ENCODE measurements at places on chromosomes 5 and 9.

DNA sequence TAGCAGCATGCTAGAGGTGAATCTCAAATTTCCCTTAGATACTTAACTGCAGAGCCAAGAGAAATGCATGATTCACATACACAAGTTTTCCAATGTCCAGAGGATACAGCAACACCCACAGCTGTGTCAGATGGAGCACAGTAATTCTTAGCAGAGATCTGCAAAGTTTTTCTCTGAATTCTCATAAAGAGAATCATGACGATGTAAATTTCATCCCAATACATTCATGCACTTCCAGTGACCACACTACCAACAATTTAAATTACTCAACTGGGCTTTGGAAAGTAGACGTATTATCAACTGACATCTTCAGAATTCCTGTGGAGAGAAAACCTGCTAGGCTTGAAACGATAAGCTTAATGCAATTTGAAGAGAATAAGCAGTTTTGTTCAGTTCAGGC lies 378.8 kb upstream of the TLE4 start:
- H3K36me3 ChIP-seq: no peaks in the 10 kb centered on the region
- no peak for DNase-seq
- H3K27ac ChIP-seq: no peak overlapping the region
- no peaks in the 10 kb centered on the region for H3K4me1 ChIP-seq
- no peak overlapping the region for H3K4me3 ChIP-seq

DNA sequence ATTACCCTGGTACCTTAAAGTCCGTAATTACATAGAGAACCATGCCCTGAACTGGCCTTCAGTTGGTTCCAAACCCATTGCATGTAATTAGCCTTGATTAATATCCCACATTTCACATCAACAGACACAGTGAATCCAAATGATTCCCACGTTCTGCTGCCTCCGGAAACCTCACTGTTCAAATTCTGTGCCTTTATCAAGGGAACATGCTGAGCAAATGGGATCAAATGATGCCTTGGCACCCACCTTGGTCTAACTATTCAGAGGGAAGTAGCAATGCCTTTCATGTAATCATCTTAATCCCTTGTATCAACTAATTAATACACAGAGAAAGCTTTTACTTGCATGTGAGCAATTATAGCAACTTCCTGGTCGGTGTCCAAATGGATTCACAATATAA lies 100.6 kb downstream of the EFNA5 start:
- H3K36me3 ChIP-seq: no peaks in the 10 kb centered on the region
- DNase-seq: no peak
- no peak overlapping the region for H3K27ac ChIP-seq
- peaks cover 43% of the 10 kb centered on the region for H3K4me1 ChIP-seq
- H3K4me3 ChIP-seq: no peak overlapping the region
- H3K27me3 ChIP-seq: no peaks in the 10 kb centered on the region

GRCh38 chr5:8756498-8757084 lies 789.3 kb downstream of the SEMA5A start:
- H3K4me3 ChIP-seq: no peak overlapping the region
- H3K27ac ChIP-seq: no peak overlapping the region
- no peaks in the 10 kb centered on the region for H3K36me3 ChIP-seq

DNA sequence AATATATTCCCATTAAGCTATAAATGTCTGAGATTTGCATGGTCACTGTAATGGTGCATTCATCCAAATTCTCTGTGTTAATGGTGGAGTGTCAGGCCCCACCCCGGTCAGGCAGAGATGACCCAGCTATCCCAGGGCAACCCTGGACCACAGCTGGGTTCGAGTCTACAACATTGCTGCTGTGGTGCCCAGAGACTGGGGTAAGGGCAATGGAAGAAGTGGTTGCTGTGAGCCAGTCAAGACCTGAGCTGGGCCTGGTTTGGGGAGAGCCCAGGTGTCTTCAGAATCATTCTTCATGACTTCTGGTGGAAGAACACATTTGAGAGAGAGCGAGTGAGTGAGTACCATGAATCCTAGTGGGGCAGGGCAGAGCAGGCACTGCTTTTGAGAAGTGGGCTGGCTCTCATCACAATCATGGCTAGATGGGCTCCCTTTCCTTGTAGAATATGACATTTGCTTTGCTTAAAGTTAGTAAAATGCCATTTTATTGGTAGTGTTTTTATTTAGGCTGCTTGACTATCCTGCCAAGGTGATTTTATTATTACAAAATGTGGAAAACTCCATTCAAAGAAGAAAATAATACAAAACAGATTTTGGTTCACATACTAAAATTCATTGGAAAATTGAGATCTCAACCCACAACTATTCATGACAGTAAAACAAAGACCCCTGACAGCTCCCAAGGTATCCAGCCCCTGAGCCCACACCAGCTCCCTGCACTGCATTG lies 125.8 kb upstream of the SLC25A48 start:
- no peak overlapping the region for H3K27ac ChIP-seq
- DNase-seq: no peak
- H3K4me3 ChIP-seq: no peak overlapping the region
- peaks cover 62% of the 10 kb centered on the region for H3K27me3 ChIP-seq

GRCh38 chr9:30670805-30671562 lies 1713.5 kb upstream of the ACO1 start:
- H3K27ac ChIP-seq: no peak overlapping the region
- no peak for DNase-seq
- H3K4me1 ChIP-seq: no peaks in the 10 kb centered on the region
- H3K27me3 ChIP-seq: no peaks in the 10 kb centered on the region

DNA sequence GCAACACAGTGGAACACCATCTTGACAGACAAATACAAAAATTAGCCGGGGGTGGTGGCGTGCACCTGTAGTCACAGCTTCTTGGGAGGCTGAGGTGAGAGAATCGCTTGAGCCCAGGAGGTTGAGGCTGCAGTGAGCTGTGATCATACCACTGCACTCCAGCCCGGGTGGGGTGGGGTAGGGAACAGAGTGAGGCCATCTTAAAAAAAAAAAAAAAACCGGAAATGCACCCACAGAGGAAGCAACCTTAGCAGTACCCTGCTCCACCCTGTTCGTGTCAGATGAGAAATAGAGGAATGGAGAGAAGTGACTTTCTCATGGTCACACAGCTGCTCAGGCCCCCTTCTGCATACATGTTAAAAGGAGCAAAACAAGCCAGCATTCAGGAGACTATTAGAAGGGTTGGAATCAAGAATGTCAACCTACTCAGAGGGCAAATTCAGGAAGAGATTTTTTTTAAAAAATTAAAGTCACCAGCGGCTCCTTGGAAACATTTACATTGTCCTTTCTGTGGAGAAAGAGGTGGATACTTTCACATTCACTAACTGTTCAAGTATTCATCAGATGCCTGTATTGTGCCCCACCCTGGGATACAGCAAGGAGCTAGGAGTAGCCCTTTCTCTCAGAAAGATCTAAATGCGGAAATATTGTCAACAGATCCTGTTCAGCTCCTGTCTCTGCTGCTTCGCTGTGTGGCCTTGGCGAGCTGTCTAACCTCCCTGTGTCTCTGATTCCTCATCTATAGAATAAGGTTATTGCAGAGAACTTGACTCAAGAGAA lies 41.0 kb downstream of the CYFIP2 start:
- no peak overlapping the region for H3K27ac ChIP-seq
- no peaks in the 10 kb centered on the region for H3K36me3 ChIP-seq
- H3K4me3 ChIP-seq: no peak overlapping the region
- no peaks in the 10 kb centered on the region for H3K27me3 ChIP-seq

- no peak overlapping the region for H3K27ac ChIP-seq
- H3K36me3 ChIP-seq: no peaks in the 10 kb centered on the region
- H3K4me3 ChIP-seq: no peak overlapping the region
- peaks cover 8% of the 10 kb centered on the region for H3K4me1 ChIP-seq
- H3K27me3 ChIP-seq: no peaks in the 10 kb centered on the region
- peak; percentile 65 for DNase-seq
Measured at GRCh38 chr5:132001647-132002561, 9.6 kb downstream of the ACSL6 start.

DNA sequence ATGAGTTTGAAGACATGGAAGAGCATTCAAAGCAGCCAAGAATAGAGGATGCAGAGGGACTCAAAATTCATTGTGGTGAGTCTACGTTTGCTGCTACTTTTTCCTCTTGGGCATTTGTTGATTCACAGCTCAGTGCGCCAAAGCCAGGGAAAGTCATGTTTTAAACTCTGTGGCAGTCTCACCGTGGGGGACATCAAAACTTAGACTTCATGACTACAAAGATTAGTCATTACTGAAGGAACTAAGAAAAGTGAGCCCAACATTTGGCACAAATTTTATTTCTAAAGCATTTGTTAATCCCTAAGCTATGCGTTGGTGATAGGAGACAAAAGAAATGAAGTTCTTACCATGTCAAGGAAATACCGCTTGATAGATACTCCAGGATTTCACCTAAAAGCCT lies 73.7 kb upstream of the MTAP start:
- no peak for DNase-seq
- no peaks in the 10 kb centered on the region for H3K4me1 ChIP-seq
- no peak overlapping the region for H3K27ac ChIP-seq
- no peaks in the 10 kb centered on the region for H3K27me3 ChIP-seq

GRCh38 chr5:120568711-120569110 lies 104.6 kb downstream of the PRR16 start:
- no peak for DNase-seq
- no peaks in the 10 kb centered on the region for H3K4me1 ChIP-seq
- H3K36me3 ChIP-seq: no peaks in the 10 kb centered on the region

- peaks cover 46% of the 10 kb centered on the region for H3K4me1 ChIP-seq
- H3K27me3 ChIP-seq: no peaks in the 10 kb centered on the region
- peak; percentile 77 for DNase-seq
- peak overlapping the region; percentile 87 for H3K27ac ChIP-seq
- H3K36me3 ChIP-seq: no peaks in the 10 kb centered on the region
Measured at GRCh38 chr5:137190441-137190840, 308.7 kb downstream of the SPOCK1 start.

- H3K4me1 ChIP-seq: no peaks in the 10 kb centered on the region
- H3K27ac ChIP-seq: no peak overlapping the region
Measured at GRCh38 chr9:6920041-6920440, 162.3 kb downstream of the KDM4C start.

DNA sequence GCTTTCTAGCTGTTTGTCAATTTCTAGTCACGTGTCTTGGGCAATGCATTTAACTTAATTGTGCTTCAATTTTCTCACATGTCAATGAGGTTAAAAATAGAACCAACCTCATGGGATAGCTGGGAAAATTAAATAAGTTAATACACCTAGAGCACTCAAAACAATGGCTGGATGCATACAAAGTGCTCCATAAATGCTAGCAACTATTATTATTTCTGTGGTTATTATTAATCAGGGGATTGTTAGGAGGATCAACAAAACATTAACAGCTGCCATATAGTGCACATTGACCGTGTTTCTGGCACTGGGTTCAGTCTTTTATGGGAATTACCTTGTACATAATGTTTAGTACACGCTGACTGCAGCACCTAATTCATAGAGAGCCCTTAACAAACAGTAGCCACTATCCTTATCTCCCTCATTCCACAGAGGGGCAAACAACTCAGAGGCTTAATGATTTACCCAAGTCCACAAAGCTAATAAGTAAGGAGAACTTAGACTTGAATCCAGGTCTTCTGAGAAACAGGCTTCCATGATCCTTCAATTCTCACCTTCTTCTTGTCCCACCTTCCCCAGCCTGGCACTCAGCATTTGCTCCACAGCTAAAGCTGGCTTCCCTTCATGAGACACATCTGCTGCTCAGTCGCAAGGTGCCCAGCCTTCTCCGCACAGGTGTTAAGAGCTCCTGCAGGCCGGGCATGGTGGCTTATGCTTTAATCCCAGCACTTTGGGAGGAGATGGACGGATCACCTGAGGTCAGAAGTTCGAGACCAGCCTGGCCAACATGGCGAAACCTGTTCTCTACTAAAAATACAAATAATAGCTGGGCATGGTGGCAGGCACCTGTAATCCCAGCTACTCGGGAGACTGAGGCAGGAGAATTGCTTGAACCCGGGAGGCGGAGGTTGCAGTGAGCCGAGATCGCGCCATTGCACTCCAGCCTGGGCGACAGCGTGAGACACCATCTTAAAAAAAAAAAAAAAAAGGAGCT lies 137.4 kb upstream of the ABCA1 start:
- no peak for DNase-seq
- peaks cover 33% of the 10 kb centered on the region for H3K4me1 ChIP-seq
- H3K27me3 ChIP-seq: no peaks in the 10 kb centered on the region
- no peak overlapping the region for H3K4me3 ChIP-seq
- H3K36me3 ChIP-seq: no peaks in the 10 kb centered on the region

GRCh38 chr9:136861874-136862457 lies 4.1 kb downstream of the EDF1 start:
- H3K36me3 ChIP-seq: peaks cover 15% of the 10 kb centered on the region
- no peaks in the 10 kb centered on the region for H3K27me3 ChIP-seq
- 0 out of 2 replicates have a peak, but pooled peaks cover 5% of the 10 kb centered on the region for H3K4me1 ChIP-seq
- no peak overlapping the region for H3K27ac ChIP-seq

- peaks cover 8% of the 10 kb centered on the region for H3K4me1 ChIP-seq
- H3K27ac ChIP-seq: no peak overlapping the region
- DNase-seq: no peak
- H3K36me3 ChIP-seq: no peaks in the 10 kb centered on the region
Measured at GRCh38 chr5:132785365-132785764, 8.3 kb upstream of the SEPTIN8 start.

Data from PC-3 (cell line).